ENCODE measurements at places on chromosomes 2 and 18.

- DNase-seq, result no peak
Measured at GRCh38 chr2:195513119-195513518, 143.9 kb upstream of the SLC39A10 start.

DNA sequence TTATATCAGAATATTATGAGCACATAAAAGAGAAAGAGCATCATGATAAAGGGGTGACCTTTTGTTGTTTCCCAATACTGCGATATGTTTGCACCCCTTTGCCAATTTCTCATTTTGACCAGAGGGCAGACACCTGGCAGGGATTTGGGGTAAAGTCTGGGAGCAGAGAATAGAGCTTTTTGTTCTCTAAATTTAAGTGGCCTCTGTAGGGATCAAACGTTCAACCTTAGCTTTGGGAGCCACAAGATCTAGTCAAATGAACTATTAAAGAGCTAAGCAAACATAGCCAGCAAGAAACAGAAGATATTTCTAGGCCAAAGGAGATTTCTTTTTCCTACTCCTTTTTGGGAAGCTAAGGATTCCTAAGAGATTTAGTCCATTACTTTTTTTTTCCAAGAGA is 1.1 kb upstream of the MSTN start:
- DNase-seq, result no peak

GRCh38 chr2:200765139-200765951 is 46.4 kb upstream of the BZW1 start:
- no peak for DNase-seq

- no peak for DNase-seq
Measured at GRCh38 chr2:38935568-38936172, 46.0 kb downstream of the ARHGEF33 start.

GRCh38 chr2:189982780-189983394 is 79.6 kb downstream of the MSTN start:
- peak; percentile 7 for DNase-seq

DNA sequence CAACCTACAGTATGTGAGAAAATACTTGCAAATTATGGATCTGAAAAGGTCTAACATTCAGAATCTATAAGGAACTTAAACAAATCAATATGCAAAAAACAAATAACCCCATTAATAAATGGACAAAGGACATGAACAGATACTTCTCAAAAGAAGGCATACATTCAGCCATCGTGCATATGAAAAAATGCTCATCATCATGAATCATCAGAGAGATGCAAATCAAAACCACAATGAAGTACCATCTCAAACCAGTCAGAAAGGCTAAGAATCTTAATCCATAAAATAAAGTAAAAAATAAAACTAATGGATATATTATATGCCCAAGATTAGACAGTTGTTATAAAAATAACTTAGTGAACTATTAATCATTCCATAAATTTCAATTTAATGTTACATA is 154.0 kb downstream of the CALCRL start:
- no peak for DNase-seq

DNA sequence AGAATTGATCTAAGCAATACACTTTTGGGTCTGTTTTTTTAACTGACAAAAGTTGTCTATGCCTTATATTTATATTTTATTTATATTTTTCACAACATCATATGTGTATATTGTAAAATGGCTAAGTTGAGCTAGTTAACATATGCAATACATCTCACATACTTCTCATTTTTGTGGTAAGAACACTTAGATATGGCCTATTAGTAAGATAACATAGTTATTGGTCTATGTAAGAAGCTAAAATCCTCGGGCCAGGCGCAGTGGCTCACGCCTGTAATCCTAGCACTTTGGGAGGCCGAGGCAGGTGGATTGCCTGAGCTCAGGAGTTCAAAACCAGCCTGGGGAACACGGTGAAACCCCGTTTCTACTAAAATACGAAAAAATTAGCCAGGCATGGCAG is 275.6 kb upstream of the ID2 start:
- DNase-seq, result no peak

Measured in iPS DF 6.9 (cell line).